Muscle of arm (tissue), 14 donors: ENCODE measurements at places on chromosomes 7 and 10.

GRCh38 chr7:5481241-5482019 is 57.8 kb upstream of the TNRC18 start:
- DNase-seq, result no peak

- no peak for DNase-seq
Measured at GRCh38 chr10:123890756-123891143, 857 bp downstream of the CPXM2 start.

GRCh38 chr10:6833458-6834011 is 253.5 kb upstream of the PRKCQ start:
- DNase-seq, result no peak

GRCh38 chr10:116974456-116975005 is 30.5 kb downstream of the SHTN1 start:
- no peak for DNase-seq

GRCh38 chr10:13347043-13347499 is 1.0 kb downstream of the SEPHS1 start:
- peak; percentile 49 for DNase-seq

DNA sequence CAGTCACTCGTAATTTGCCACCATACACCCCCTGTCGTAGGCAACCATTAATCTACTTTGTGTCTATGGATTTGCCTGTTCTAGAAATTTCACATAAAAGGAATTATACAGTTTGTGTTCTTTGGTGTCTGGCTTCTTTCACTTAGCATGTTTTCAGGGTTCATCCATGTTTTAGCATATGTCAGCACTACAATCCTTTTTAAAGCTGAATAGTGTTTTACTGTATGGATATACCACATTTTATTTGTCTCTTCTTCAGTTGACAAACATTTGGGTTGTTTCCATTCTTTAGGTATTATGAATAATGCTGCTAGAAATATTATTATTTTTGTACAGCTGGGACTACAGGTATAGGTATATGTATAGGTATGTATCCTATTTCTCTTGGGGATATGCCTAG is 17.4 kb upstream of the SVIL start:
- no peak for DNase-seq

- no peak for DNase-seq
Measured at GRCh38 chr7:75771224-75771623, 787 bp downstream of the CCL26 start.

DNA sequence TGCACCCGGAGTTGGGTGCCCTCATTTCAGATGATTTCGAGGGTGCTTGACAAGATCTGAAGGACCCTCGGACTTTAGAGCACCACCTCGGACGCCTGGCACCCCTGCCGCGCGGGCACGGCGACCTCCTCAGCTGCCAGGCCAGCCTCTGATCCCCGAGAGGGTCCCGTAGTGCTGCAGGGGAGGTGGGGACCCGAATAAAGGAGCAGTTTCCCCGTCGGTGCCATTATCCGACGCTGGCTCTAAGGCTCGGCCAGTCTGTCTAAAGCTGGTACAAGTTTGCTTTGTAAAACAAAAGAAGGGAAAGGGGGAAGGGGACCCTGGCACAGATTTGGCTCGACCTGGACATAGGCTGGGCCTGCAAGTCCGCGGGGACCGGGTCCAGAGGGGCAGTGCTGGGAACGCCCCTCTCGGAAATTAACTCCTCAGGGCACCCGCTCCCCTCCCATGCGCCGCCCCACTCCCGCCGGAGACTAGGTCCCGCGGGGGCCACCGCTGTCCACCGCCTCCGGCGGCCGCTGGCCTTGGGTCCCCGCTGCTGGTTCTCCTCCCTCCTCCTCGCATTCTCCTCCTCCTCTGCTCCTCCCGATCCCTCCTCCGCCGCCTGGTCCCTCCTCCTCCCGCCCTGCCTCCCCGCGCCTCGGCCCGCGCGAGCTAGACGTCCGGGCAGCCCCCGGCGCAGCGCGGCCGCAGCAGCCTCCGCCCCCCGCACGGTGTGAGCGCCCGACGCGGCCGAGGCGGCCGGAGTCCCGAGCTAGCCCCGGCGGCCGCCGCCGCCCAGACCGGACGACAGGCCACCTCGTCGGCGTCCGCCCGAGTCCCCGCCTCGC is at the start of gene EGFR:
Gene EGFR, plus strand, starts transcription at position 657 of the 830 bp plus-strand sequence. CDS start 261 bp downstream, outside the sequence.
- DNase-seq, result peak; percentile 85

GRCh38 chr10:78319371-78319770 is 285.7 kb downstream of the RPS24 start:
- DNase-seq, result no peak

- no peak for DNase-seq
Measured at GRCh38 chr7:14321947-14322346, 332.5 kb upstream of the ETV1 start.

DNA sequence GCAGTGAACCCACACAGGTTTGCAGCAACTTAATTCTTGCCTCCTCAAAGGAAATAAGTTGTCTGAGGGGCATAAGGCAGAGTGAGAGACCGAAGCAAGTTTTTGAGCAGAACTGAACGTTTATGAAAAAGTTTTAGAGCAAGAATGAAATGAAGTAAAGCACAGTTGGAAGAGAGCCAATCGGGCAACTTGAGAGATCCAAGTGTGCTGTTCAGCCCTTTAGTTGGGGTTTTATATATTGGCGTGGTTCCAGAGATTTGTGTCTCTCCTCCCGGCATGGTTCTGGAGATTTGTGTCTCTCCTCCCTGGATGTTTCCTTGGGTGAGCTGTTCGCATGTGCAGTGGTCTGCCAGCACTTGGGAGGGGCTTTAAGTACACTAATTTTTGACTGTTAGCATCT is 141.4 kb upstream of the DGKB start:
- no peak for DNase-seq

GRCh38 chr7:132509643-132510042 is 66.6 kb downstream of the PLXNA4 start:
- DNase-seq, result no peak

DNA sequence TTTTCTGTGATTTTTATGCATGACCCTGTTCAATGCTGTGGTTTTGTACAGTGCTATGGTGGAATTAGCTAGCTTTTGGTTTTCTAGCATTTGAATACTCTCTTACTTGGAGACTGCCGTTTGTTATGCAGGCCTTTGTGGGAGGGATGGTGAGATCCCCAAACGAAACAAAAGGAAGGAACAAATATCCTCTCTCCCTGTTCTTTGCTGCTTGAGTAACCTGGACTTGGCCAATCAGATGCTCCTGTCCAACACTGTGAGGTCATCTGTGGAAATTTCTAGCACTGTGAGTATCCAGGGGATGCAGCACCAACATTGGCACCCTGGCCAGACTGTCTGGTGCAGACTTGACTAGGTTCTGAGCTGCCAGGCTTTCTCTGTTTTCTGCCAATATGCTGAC is 314.4 kb downstream of the ANKRD30A start:
- DNase-seq, result no peak

DNA sequence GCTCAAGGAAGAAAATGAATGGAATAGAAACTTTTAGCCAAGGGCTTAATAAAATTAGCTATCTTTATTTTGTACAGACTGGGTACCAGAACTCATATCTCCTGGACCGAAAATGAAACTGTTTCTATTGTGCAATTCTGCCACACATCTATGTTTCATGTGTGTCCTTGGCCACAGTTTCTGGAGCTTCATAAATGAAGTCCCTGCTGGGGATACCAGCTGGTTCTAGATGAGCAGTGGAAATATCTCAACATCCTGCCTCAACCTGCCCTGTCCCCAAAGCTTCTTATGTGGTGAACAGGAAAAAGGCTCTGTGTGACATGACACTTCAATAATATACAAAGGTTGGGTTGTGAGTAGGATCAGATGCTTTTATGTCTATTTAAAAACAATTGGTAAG is 310.1 kb upstream of the SORCS1 start:
- DNase-seq, result no peak

GRCh38 chr7:132072873-132073272 is 503.4 kb downstream of the PLXNA4 start:
- no peak for DNase-seq

DNA sequence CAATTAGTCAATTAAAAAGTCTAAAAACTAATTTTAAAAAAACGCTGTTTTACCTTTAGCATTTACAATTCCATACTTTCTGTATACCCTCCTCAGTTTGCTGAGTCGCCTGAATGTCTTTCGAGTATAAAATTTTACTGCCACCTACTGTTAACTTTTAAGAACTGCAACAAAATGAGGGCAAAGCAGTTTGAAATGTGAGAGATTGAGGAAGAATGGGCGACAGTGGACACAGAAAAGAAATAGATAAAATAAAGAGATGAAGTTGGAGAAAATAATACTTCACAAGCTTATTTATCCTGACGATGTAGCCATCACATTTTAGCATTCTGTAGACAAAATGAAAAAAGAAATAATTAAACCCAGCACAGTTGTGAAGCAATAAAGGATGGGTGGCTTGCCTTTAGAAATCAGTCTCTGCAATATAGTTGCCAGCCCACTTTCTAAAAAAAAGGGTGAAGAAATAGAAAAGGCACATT is 110.8 kb upstream of the PTN start:
- DNase-seq, result peak; percentile 66

GRCh38 chr7:98286701-98287485 is 5.4 kb downstream of the BRI3 start:
- no peak for DNase-seq

GRCh38 chr10:114685456-114685855 is 27.4 kb upstream of the ABLIM1 start:
- no peak for DNase-seq

- no peak for DNase-seq
Measured at GRCh38 chr7:30920021-30920583, 8.4 kb downstream of the AQP1 start.

DNA sequence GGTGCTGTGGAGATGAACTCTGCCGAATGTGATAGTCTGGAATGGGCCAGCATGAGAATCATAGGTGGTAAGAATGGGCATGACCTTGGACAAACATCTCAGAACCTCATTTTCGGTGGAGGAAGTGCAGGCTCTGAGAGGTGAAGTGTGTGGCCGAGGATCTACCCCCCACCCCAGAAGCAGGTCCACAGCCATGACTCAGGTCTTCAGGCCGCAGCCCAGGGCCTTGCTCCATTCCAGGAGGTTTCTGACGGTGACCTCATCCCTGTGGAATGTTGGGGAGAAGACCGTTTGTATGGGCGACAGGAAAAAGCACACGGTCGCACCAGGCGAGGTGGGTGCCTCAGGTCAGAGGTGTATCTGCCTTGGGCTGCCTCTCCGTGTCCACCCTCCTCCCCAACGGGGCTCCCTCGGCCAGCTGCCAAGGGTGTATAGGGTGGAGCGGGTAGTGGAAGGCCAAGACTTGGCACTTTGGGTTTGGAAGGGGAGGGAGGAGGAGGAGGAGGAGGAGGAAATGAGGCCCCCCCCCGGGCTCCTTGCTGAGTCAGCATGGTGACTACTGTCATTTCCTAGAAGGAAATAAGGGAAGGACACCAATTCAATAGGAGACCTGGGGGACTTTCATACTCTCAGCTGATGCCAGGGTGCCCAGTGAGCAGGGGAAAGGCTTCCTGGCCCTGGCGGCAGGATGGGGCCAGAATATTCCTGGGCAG is 168.0 kb upstream of the RHEB start:
- DNase-seq, result no peak

DNA sequence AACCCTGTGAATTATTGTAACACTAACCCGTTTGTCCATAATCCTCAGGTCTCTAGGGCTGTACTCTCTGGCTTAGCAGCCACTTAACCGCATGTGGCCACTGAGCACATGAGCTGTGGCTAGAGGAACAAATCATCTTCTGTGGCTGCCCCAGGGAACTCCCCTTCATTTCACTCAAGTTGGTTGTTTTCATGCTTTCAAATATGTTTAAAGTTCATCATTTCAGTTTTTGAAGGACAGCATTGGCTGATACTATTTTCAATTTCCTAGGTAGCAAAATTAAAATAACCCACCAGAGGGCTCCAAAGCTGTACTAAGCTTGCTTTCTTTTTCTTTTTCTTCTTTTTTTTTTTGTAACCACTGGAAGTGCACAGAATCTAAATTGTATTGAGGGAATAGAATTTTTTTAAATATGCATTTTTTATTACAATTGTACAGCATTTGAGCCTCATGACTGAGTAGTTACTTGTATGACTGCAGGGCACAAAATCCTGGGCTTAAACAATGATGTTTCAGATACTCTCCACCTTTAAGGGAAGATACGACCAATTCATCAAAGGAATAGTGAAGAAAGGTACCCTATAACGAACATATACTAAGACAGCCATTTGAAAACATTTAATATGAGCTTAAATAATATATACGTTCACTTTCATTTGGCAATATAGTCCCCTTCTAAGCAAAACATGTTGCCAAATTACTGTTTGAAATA is 38.6 kb downstream of the MRC1 start:
- peak; percentile 19 for DNase-seq

DNA sequence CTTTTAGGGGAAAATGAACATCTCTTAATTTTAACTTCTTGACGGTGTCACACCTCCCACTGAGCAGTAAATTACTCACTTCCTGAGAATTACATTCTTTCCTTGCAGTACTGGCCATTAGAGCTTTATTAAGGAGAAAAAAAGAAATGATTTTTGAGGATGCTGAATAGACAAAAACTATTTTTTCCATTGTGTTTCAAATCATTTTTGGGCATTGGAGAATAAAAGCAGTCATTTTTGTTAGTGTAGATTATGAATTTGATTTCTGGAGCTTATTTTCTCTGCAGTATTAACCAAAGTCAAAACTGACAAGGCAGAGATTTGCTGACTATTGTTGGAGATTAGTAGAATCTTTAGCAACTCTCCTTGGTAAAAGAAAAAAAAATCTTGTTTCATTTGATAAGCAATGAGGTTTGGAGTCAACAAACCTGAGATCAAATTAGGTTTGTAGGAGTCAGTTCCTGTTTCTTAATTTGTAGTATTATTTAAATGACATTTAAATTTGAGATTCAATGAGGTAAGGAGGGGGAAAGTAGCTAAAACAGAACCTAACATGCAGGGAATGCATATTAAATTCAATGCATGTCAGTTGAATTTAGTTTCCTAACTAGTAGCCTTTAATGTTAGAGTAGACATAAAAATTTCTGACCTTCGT is 70.6 kb downstream of the AP3M1 start:
- DNase-seq, result no peak

- DNase-seq, result no peak
Measured at GRCh38 chr10:43026039-43026973, 50.6 kb upstream of the RET start.

DNA sequence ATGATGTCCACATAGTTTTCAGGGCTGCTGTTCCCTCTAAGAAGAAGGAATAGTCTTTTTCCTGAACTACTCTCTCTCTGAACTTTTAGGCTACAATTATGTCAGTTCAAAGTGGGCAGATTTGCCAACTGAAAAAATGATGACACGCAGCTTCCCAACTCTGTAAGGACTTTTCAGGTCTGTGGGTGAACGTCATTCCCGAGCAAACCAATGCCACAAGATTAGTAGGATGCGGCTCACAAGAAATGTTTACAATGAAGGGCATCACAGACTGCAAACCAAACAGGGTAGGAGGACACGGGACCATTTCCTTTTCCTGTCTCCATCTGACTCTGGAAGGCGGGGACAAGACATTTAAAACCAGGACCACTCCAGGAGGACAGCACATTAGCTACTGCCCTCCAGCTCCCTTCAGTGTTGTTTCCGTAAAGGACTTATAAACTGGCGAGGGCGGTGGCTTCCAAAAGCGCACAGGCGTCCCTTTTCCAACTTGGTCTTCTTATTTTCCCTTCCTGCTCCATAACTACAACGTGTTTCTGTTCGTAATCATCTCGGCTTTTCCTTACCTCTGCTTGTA is 539 bp upstream of the MKLN1 start:
- DNase-seq, result peak; percentile 66
